Renal cortical epithelial cell (primary cell): ENCODE measurements at places on chromosomes 6 and 20.

GRCh38 chr20:36883977-36884535, 8.1 kb downstream of the TLDC2 start:
- DNase-seq: no peak

DNA sequence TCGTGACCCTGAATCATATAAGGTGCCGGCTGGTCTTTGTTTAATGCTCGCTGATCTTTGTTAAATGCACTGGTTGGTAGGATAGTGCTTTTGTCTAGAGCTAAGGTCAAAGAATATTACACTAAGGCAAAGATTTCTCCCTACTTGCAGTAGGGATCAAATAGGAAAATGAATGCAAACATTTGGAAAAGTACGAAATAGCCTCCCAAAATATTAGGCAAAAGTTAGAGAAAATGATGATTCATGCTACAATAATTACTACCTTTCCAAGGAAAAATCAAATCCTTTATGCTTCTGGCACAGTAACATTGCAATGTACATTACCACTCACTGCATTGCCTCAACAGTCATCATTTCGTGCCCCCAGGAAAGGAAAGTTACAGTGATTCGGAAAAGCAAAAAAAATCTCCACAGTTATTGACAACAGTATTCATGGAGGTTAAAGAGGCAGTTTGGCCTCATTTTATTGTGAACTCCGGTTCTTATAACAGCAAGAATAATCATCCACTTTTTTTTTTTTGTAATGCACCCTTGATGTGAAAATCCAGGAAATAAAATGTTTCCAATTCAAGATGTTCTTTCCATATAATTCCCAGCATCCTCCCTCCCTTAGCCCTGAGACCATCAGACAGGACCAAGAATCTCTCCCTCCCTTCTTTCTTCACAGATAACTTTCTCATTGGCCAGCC, 61.7 kb upstream of the ZMYND8 start:
- no peak for DNase-seq

- DNase-seq: no peak
These were observed 1405.1 kb downstream of the GRIK2 start for GRCh38 chr6:102798636-102799035.

GRCh38 chr6:116059713-116060571, 749 bp downstream of the FRK start:
- peak; percentile 94 for DNase-seq

GRCh38 chr20:23118766-23119165, 32.6 kb upstream of the CD93 start:
- DNase-seq: no peak

GRCh38 chr6:147950623-147950987, 392.0 kb upstream of the SASH1 start:
- peak; percentile 39 for DNase-seq

DNA sequence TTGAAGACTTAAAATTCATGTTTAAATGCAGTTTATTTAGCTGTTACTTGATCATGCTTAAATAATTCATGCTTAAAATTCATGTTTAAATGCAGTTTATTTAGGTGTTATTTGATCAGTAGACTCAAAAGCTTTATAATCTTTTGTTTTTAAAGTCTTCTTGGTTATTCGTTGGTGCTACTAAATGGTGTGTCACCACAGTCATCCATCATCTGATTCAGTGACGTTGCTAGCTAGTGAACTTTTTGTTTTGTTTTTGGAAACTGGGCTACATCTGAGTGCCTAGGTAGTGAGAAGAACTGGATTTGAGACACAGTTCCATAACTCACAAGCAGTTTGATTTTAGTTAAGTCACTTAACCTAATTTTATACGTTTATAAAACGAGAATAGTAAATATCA, 20.9 kb downstream of the SCAF8 start:
- DNase-seq: peak; percentile 62

GRCh38 chr20:3177746-3178485, 4.6 kb upstream of the LZTS3 start:
- DNase-seq: no peak

DNA sequence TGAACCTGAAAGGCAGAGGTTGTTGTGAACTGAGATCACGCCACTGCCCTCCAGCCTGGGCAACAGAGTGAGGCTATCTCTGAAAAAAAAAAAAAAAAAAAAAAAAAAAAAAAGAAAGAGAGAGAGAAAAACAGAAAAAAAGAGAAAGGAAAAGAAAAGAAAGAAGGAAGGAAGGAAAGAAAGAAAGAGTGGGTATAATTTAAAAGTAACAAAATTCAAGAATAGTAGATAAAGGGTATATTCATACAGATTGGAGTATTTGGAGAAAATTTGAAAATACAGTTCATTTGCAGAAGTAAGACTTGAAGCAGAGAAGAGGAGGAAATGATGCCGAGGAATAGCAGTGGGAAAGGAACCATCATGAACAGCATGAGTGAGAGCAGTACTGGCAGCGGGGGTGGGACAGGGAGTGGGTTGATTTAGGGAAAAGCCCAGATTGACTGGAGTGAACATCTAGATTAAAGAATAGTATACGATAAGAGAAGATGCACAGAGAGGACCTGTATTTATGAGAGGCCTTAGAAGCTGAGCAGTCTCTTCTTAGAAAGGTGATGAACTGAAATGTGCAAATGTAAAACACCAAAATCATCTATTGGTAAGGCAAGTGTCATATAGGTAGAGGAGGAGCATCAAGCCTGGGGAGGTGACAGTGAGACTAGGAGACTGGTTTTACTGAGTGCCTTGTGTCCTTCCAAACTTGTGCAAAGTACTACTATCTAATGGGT, 17.8 kb upstream of the HLA-DRB1 start:
- no peak for DNase-seq

DNA sequence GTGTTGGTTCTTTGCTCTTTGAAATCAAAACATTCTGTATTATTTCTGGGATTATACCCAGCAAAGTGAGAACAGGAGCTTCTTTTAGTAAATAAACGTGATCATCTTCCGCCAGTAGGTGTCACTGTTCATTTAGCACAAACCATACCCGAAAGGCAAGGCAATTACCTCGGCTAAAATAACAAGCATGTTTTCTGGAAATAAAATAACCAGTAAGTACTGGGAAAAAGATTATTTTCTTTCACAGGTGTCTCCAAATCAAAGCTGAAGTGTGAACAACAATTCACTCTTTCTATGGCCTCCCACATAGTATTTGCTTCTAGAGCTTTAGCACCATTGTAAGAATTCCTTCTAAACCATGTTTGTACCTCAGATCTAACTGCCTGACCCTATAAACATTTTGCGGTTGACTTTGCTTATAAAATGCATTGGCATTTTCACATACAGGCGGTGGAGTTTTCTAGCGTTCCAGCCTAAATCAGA, 144.6 kb upstream of the AGPAT4 start:
- DNase-seq: peak; percentile 92

- DNase-seq: no peak
These were observed 779 bp downstream of the HEBP2 start for GRCh38 chr6:138404666-138405337.
